GM12864 (cell line): ENCODE measurements at places on chromosomes 11 and 22.

GRCh38 chr11:77801477-77801876, 19.0 kb downstream of the RSF1 start:
- no peak for DNase-seq

- DNase-seq: no peak
Observed at GRCh38 chr22:43396934-43397457, 14.8 kb upstream of the MPPED1 start.

DNA sequence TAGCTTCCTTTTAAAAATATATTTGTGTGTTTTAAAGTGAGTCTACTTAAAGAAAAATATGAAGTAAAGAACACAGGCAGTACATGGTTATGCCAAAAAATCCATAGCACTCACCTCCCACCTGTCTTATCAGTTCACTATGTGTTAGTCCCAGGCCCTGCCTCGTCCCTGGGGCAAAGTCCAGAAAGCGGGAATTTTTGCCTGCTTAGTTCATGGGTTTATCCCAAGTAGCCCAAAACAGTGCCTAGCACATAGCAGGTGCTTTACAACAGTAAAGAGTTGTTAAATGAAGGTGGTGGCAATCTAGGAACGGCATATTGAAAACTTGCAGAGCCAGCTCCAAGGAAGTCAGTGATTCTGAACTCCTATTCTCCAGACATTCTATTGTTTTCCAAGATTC, 154.0 kb downstream of the MN1 start:
- DNase-seq: no peak

DNA sequence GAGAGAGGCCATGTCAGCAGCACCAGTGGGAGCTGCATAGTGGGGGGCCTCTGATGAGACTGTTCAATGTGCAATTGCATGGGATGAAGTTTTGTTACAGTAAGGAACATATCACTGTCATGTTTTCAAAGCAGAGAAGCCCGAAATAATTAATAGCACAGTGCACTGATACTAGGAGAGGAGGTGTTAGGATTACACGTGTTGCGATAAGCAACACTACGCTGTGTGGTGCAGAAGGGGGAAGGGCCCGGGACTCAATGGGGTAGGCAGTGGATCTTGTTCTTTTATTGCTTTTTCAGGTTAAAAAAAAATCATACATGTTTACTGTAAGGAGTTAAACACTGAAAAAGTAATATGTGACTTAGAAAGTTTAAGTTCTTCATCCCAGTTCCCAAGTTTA, 29.2 kb downstream of the TCIRG1 start:
- DNase-seq: no peak

- no peak for DNase-seq
Observed at GRCh38 chr11:123301013-123301591, 106.1 kb upstream of the CLMP start.

- DNase-seq: no peak
Observed at GRCh38 chr11:19552656-19553260, 159.9 kb upstream of the NAV2 start.

DNA sequence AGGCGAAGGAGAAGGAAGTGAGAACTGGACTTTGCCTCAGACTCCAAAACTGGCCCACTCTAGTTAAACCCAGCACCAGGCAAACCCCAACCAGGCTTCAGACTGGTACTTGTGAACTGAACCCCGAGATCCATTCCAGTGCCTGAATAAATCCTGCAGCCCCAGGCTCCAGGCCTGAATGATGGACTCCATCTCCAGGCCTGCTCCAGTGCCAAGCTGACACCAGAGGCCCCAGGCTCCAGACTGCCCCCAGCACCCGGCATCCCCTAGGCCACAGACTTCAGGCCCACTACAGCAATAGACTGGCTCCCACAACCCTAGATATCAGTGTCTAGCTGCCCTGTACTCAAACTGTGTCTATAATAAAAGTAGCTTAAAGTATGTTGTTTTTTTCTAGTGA, 406.8 kb downstream of the FAM181B start:
- DNase-seq: no peak

- DNase-seq: no peak
Observed at GRCh38 chr22:22025320-22026156, 43.0 kb upstream of the TOP3B start.

DNA sequence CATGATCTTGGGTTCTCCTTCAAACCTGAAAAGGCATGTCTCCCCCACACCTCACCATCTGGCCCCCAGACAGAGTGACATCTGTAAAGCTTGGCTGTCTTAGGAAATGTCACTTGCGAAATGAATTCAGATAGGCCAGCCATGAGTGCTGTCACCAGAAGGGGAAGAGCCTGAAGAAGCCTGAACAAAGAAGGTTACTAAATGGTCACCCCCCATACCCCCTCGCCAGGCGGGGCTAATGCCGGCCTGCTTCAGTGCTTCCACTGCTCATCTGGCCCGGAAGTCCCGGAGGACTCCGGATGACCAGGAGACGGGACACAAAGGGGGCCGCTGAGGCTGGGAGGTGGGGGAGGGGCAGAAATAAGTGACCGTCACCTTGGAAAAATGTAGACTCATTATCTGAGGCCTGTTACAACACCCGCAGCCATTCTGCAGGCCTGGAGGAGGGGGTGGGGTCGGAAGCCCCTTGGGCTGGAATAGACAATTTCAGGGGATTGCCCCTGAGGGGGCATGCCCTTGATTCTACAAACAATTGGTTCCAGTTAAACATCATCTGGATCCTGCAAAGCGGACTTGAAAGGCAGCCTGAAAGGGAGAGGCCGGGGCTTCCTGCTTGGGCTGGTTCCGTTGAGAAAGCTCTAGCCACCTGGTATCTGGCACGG, 43.2 kb downstream of the NAT10 start:
- no peak for DNase-seq

DNA sequence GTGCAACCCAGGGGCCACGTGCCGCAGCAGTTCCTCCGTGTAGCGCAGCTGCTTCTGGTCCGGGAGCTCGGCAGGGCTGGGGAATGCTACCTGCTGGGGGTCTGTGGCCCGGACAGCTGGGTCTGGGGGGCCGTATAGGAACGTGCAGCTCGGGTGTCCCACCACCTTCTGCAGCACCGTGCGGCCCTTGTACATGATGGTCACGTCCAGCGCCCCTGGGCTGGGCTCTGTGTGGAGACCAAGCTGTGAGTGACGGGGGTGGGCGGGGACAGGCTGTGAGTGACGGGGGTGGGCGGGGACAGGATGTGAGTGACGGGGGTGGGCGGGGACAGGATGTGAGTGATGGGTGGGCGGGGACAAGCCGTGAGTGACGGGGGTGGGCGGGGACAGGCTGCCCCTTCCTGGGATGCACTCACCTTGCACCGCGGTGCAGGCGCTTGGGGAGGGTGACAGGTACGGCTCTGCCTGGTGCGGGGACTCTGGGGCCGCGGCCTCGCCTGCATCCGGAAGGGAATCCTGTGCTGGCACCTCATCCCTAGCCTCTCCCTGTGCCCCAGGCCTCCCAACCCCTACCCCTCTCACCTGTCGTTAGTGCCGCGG, 2.3 kb downstream of the IRF7 start:
- peak; percentile 34 for DNase-seq

- no peak for DNase-seq
Observed at GRCh38 chr11:122179961-122180834, 64.2 kb upstream of the BLID start.

DNA sequence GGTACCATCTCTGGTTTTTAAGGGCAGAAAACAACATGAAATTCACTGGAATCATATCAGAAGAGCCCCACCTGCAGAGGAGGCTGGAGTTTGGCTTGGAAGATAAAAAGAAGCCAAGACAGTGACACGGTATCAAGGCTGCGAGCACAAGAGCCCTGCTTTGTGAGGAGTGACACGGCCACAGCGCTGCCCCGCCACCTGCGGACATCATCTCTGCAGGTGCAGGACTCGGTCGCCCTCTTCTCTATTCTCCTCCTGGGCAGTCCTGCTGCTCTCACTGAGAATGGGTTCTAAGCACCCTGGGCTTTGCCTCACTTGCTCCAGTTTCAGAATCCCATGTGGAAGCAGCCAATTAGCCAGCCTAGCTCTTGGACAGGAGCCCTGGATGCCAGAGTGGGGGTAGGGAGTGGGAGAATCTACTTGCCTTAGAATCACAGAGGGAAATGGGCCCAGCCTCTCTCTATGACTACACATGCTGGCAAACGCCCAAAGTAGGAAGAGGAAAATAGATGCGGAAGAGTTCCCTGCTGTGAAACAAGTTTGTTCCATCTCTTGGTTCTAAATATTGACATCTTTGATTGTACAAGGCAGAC, 17.1 kb downstream of the APOL4 start:
- DNase-seq: no peak

DNA sequence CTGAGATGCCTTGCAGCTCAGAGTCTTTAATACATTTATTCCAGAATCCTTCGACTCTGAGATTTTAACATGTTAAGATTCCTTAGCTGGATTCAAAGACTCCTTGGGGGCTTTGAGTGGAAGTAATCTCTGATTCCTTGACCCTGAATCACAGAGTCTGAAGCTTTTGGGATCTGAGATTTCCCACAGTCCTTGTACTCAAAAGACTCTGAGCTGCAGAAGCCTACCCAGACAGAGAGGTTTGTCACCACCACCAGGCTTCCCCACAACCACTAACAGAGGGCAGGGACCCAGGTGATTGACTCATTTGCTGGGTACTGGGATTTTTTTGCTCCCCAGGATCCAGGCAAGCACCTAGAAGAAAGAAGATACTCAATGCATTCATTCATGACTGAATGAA, 1.4 kb upstream of the SERPINH1 start:
- no peak for DNase-seq

DNA sequence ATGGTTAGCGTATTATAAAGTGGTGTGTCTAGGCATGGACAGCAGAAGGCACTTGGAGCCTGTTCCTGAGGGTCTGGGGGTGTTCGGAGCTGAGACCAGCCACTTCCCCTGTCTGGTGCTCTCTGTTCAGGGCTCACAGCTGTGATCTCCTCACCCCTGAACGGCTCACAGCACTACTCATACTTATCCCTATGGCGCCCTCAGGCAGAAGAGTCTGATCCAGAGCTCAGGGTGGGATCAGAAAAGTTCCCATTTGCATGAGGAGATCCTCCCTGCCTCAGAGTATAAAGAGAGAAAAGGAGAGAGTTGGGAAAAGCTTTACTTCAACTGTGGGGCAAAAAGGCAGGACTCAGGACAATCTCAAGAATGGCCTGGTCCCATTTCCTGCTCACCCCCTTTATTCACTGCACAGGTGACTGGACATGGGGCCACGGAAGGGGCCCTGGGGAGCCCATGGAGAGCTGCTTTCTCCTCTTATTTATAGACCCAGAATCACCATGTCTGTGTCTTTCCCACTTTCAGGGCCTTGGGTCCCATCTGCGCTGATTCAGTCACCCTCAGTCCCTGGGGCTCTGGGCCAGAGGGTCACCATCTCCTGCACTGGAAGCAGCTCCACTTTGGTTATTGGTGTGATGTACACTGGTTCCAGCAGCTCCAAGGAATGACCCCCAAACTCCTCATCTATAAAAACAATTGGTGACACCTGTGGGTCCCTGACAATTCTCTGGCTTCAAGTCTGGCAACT, 97.0 kb upstream of the TOP3B start:
- no peak for DNase-seq

- DNase-seq: no peak
Observed at GRCh38 chr22:29755889-29756288, 10.9 kb downstream of the ZMAT5 start.

DNA sequence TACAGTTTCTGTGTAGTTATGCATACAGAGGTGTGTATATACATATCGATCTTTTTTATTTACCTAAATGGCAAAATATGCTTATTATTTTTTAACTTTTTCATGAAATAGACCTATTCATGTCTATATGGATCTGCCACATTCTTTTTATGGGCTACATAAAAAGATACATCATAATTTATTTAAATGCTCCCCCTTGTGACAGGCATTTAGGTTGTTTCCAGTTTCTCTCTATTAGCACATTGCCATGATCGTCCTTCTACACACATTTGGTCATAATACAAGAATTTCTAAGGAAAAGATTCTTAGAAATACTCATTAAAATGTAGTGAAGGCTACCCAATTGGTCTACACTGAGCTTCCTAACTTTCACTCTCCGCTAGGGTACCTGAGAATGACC, 1067.4 kb downstream of the OPCML start:
- no peak for DNase-seq

GRCh38 chr11:105244160-105244825, 104.7 kb upstream of the CARD18 start:
- DNase-seq: no peak

DNA sequence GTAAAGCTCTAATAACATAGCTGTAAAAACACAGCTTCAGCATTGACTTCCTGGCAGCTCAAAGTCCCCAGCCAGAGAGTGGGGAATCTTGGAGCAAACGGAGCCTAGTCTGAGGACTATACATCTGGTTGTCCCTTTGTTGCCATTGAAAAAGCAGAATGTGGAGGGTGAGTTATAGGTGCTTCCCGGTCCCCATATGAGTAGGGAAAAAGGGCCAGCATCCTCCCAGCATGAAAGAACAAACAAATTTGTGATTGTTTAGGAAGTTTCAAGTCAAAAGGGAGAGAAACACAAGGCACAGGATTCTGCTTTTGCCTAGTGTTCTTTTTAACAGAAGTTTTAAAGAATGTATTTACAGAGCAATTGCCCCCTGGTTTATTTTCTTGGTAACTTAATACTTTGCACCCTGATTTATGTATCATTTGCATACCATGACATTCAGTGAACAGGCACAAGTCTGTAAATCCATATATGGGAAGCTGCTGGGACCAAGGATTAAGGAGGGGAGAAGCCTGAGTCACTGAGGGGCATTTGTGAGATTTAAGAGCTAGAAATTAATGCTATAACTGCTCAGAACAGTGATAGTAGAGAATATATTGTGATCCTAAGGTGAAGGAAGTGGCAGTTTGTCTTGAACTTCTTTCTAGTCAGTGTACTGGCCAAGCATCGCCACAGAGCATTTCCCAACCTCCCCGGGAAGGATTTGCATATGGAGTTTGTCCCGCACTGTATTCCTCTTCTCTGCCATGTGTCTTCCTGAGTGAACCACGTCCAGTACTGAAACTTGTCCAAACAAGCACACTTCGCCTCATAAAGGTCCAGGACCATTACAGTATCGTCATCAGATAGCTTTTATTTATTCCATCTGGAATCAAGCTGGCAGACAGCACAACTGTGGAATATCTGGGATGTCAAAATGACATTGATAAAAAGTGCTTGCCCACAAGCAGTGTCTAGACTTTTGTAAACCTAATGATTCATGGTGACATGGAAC, 103.0 kb downstream of the DBX1 start:
- no peak for DNase-seq

- DNase-seq: no peak
Observed at GRCh38 chr11:62433141-62433903, 14.5 kb downstream of the SCGB1A1 start.

DNA sequence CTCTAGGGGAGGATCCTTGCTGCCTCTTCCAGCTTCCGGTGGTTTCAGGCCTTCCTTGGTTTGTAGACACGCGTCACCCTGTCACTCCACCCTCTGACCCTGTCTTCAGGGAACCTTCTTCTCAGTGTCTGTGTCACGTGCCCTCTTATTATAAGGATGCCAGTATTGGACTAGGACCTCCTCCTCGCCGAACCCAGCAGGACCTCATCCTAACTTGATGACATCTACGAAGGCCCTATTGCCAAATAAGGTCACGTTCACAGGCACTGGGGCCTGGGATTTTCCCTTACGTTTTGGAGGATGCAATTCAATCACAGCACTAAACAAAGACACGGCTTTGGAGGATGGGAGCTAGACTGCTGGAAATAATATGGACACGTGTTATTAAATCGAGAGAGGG, 408.7 kb downstream of the BRD1 start:
- DNase-seq: no peak
